ENCODE measurements at places on chromosomes 4 and X. TPM values are rescaled to one million over a fixed set of nuclear protein-coding genes. Genes with fewer than 3 reads are reported as not detected.

GRCh38 chr4:97411356-97411755, 731.9 kb downstream of the STPG2 start:
- no peak for DNase-seq

GRCh38 chrX:120536061-120536460, 24.7 kb downstream of the CUL4B start:
- DNase-seq, result no peak

The GPRIN3 gene
- 11.6 TPM for total RNA-seq

GRCh38 chr4:108157655-108158054, 11.1 kb downstream of the LEF1 start:
- no peak for DNase-seq

The TRAM1L1 gene
- total RNA-seq, result 0.90 TPM

The CTAG1A gene
- total RNA-seq, result not detected

- DNase-seq, result no peak
These were observed 38.9 kb downstream of the RGS12 start for GRCh38 chr4:3331511-3332394.

The MAGEC2 gene
- not detected for total RNA-seq

GRCh38 chr4:46852800-46853199, 56.2 kb downstream of the COX7B2 start:
- no peak for DNase-seq

DNA sequence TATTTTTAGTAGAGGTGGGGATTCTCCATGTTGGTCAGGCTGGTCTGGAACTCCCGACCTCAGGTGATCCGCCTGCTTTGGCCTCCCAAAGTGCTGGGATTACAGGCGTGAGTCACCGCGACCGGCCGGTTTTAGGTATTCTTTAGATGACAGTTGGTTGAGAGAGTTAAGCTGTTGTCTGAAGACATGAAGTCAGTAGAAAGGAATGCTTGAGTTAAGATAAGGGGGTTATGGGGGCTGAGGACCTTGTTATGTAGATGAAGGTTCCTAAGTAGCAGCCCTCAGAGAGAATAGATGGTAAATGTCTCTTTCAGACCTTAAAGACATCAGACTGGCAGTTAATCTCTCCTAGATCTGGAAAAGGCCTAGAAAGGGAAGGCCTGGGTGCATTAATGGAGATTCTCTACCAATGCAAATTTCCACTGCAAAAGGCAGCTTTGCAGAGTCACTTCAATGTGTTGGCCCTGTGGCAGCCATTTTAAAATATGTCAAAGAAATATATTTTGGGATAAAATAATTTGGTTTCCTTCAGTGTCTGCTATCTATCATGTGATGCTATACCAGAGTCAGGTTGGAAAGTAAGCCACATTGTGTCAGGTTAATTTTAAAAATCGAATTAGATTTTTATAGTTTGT, 6.4 kb upstream of the ZNF674 start:
- DNase-seq, result no peak

- DNase-seq, result no peak
These were observed 88.4 kb upstream of the NAP1L5 start for GRCh38 chr4:88786011-88786410.

The RGN gene
- total RNA-seq, result 15.8 TPM

DNA sequence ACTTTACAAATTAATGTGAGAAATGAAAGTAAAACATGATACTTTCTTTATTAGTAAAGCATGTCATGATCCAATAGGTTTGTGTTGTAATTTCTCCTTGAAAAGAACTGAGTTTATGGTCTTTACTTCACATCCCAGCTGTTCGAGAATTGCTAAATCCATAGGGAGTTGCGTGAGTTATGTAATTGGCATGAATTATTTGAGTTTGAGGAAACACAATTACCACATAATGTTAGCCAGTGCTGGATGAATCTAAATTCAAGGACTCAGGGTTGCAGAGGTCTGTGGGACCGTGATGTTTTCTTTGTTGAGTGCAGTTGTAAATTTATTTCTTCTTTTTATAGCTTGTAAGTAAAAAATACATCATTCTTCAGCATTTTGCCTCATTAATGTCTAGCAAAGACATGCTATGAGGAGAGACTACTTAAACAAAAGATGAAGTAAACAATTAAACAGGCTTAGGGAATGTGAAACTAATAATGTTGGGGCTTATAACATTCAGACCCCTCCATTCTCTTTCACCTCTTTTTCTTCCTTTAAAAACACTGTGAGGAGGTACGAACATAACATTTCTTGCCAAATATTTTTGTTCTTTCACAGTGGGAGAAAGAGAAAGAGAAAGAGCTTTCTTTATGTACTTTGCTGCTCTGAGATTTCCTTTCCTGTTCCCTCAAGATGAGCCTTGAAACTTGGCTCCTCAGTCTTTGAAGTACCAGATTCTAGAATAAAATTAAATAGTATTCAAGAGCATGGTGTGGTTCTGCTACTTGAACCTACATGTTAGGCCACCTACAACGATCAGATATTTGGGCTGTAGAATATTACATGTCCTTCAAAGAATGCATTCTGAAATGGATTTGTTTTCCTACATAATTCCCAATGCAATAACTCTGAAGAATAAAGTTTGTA, 159.6 kb upstream of the ANK2 start:
- no peak for DNase-seq

DNA sequence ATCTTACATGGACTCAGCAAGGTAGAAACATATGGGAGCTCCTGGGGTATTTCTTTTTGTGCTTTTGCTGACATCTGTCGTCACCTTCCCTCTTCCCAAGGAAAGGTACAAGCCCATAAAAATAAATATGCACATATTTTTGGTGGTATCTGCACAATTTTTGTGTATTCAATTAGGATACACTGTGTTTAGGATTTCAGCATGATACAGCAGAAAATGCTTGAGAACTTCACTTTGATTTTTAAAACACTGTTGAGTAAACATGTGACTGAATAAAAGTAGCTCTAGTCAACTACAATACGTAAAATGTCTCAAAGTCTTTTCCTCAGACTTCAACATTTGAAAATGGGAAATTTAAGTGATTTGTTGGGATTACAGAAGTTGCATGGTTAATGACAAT, 99.4 kb upstream of the SPANXC start:
- no peak for DNase-seq

DNA sequence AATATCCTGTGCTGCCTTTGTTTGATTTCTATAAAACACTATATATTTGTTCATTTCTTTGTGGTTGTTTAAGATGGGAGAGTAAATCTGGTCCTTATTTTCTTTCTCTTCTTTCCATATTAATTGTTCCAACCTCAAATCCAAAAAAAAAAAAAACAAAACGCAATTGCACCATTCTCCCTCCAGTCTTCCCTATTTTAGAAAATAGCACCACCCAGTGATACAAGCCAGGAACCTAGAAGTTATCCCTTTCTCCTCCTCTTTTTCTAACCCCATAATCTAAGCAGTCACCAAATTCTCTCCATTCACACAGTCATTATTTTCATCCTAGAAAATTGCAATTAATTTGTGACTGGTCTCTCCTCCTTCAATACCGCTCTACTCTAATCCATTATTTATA, 107.8 kb downstream of the GABRA3 start:
- DNase-seq, result no peak

GRCh38 chrX:127702527-127702926, 349.7 kb downstream of the ACTRT1 start:
- no peak for DNase-seq

The CYLC1 gene
- not detected for total RNA-seq

DNA sequence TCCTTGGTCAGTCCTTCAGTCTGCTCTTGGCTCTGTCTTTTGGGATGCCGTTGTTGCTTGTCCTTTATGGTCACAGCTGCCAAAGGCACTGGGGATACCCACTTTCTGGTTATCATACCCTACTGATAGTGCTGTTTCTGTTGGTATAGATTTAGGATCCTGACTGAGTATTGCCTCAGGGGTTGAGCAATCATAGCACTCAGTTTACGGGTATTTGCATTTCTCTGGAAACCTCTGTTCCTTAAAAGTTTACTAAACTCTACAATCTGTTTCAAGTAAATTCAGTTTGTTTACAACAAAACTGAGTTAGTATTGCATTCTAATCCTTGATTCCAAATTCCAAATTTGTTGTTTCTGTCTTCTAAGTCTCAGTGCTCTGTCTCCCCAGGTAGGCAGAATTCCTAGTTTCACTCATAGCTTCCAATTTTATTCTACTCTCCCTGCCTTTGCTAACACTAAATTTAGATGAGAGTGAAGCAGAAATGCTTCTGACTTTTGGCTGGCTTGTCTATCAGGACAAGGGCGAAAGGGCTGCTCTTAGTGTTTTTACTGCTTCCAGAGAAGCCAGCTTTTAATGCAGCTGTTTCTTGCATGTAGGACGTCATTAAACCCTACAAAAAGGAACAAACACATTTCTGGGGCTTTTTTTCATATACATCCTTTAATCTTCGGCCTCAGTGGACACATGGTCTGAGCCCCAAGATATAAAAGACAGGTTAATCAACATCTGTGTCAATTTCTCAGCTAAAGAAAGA, 17.2 kb upstream of the TET2 start:
- DNase-seq, result no peak

GRCh38 chrX:76617020-76617419, 189.5 kb downstream of the MAGEE1 start:
- no peak for DNase-seq

DNA sequence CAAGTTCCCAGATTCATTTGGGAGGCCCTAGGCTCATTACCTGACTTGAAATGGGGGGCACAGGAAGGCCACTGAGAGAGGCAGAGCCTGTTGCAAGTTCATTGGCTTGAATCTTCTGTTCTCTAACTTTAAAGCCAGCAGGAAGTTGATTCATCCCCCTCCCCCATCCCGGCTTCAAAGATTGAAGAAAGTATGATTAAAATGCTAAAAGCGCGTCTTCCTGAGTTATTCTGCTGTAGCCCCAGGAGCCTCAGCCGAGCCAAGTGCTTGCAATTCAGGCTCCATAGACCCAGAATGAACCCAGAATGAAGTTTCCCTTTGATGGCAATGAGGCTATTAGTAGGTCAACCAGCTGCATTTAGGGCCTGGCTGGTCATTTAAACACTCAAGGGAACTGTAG, 14.7 kb downstream of the CHST7 start:
- peak; percentile 67 for DNase-seq

- DNase-seq, result no peak
These were observed 1757.6 kb downstream of the ARAP2 start for GRCh38 chr4:34486461-34487363.

DNA sequence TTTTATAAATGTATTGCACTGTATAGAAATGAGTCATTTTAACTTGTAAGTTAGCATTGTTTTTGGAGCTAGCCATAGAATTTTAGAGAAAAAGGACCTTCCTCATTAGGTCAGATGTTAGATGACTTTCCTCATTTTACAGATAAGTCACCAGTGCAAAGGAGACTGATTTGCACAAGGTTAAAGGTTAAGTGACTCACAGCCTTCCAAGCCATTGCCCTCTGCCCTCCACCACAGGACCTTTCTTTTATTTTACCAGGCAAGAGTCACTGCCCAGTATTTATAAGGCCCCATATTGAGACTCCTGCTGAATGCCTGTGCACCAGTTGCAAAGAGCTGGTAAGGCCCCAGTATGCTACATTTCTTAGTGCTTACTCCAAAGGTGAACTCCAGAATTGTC, 4.2 kb upstream of the ABCG2 start:
- no peak for DNase-seq

DNA sequence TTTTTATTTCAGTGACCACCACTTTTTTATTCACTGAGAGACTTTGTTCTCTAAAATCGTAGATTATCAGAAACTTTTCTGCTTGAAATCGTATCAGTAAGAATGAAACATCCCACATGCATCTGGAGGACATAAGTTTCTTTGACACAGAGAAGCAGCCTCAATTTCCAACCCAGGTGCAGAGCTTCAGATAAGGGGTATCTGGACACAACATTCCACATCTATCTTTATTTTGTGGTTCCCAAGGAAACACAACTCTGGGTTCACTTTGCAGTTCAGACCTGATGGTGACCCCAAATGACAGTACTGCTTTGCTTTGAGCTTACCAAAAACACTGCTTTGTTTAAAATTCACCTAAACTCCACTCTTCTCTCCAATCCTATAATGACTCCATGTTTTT, 1.3 kb upstream of the CLCN5 start:
- DNase-seq, result no peak

The CNGA1 gene
- 0.11 TPM for total RNA-seq

The TRIM2 gene
- total RNA-seq, result 33.2 TPM

GRCh38 chr4:101981756-101982155, 191.2 kb downstream of the BANK1 start:
- no peak for DNase-seq

GRCh38 chr4:138789796-138790195, 225.8 kb upstream of the NOCT start:
- no peak for DNase-seq

GRCh38 chrX:152619897-152620296, 17.8 kb upstream of the GABRQ start:
- no peak for DNase-seq

DNA sequence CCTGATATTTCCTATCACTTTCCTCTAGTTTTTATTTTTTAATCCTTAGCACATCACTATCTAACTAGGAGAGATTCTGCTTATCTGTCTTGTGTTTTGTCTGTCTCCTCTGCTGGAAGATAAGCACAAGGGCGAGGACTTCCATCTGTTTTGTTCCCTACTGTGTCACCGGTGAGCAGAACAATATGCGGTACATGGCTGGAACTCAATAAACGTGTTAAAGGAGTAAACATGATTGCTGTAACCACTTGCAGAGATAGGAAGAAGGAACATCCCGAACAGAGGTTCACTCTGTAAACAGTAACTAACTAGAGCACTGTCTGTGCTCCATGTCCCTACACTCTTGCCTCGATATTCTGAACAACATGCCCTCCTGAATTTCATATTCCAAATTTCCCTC, 5.2 kb downstream of the HS3ST1 start:
- no peak for DNase-seq

The PAGE5 gene
- not detected for total RNA-seq

DNA sequence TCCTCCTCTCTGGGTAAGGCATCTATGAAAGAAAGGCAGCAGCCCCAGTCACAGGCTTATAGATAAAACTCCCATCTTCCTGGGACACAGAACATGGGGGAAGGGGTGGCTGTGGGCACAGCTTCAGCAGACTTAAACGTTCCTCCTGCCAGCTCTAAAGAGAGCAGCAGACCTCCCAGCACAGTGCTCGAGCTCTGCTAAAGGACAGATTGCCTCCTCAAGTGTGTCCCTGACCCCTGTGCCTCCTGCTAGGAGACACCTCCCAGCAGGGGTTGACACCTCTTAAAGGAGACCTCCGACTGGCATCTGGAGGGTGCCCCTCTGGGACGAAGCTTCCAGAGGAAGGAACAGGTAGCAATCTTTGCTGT, 89.9 kb downstream of the EFHC2 start:
- DNase-seq, result no peak

- DNase-seq, result no peak
These were observed 19.8 kb upstream of the CCDC149 start for GRCh38 chr4:24932515-24933225.

- DNase-seq, result no peak
These were observed 72.4 kb upstream of the MSANTD1 start for GRCh38 chr4:3176367-3177229.

- no peak for DNase-seq
These were observed 31.4 kb downstream of the CPE start for GRCh38 chr4:165410214-165410613.

- no peak for DNase-seq
These were observed 188.0 kb downstream of the SLC4A4 start for GRCh38 chr4:71526637-71527406.

GRCh38 chr4:44738615-44739014, 12.3 kb upstream of the GNPDA2 start:
- DNase-seq, result no peak

GRCh38 chr4:110610940-110611831, 11.7 kb downstream of the PITX2 start:
- no peak for DNase-seq

All from heart right ventricle (tissue), 16 donors.